ENCODE measurements at places on chromosomes 12 and 14.

GRCh38 chr12:86659985-86660384 is 403.8 kb upstream of the MGAT4C start:
- no peak for DNase-seq

DNA sequence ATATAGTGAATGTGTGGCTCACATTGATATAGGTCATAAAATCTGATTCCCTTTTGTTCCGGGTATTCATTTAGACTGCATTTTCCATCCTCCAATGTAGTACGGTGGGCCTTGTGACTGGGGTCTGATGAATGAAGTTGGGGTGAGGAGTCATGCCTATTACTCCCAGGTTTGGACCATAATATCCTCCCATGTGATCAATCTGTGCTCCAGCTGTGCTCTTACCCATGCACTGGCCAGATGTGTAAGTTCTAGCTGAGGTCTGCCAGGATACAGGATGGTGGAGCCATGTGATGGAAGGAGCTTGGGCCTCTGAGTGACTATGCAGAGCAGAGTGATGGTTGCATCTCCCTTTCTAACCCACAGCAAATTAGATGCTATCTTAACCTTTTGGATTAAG is 1034.0 kb upstream of the TMEM132C start:
- no peak for DNase-seq

DNA sequence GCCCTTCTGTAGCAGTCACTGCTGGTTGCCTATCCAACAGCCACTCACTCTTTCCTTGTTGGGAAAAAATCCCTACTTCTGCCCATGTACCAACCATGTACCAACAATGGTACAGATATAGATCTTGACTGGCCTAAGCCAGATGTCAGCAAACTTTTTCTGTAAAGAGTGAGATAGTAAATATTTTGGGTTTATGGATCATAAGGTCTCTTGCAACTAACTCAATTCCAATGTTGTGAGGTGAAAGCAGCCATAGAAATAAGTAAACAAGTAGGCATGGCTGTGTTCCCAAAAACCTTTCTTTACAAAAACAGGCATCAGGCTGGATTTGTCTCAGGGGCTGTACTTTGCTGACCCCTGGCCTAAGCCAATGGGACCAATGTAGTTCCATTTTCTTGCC is 73.5 kb downstream of the ARMH4 start:
- no peak for DNase-seq

- DNase-seq: no peak
Measured at GRCh38 chr12:49776413-49776812, 35.1 kb downstream of the TMBIM6 start.

GRCh38 chr12:125387206-125387605 is 322.0 kb downstream of the AACS start:
- no peak for DNase-seq

- DNase-seq: no peak
Measured at GRCh38 chr14:36021030-36021422, 155.5 kb downstream of the PTCSC3 start.

GRCh38 chr12:82937151-82937550 is 250.4 kb downstream of the TMTC2 start:
- no peak for DNase-seq

- no peak for DNase-seq
Measured at GRCh38 chr14:54325766-54326165, 71.0 kb upstream of the CDKN3 start.

- no peak for DNase-seq
Measured at GRCh38 chr12:694734-695503, 31.7 kb upstream of the NINJ2 start.

DNA sequence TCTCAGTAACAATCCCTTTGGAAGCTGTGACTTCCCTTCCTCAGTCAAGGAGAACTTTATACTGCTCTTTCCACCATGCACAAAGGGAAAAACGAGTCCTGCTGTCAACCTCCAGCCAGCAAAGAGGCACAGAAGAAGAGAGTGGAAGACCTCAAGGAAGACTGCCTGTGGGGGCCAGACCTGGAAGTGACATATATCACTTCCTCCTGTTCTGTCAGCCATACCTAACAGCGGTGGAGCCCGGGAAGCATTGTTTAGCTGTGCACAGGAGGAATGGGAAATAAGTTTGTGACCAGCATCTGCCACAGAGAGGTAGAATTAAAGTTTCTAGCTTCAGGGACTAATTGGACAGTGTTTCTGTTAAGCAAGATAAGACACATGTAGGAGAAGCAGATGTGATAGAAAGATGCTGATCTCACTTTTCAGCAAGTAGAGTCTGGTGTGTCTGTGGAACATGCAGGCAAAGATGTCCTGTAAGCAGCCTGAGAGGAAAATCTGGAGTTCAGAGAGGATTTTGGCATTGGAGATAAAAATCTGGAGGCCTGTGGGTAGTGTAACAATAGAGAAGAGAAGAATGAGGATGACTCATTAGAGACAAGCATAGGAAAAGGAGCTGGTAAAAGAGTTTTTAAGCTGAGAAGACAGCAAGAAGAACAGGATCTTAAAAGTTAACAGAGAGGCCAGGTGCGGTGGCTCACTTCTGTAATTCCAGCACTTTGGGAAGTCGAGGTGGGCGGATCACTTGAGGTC is 141.6 kb upstream of the CPSF6 start:
- DNase-seq: no peak

DNA sequence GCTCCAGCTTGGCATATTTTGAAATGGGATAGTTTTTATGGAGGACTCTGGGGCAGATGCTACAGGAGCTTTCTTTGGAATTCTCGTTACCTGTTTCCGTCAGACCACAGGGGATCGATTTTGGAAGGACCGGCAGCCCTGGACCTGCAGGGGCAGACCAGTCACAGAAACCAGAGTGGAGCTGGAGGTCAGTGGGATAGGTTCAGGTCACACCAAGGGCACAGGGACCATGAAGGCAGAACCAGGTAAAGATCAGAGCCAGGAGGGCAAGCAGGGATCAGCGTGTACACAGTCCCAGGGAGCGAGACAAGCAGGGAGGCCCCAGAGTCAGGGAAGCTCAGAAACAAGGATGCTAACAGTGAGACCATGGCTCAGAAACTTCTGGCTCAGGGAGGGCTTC is 45.5 kb downstream of the TSPAN11 start:
- DNase-seq: no peak

- DNase-seq: no peak
Measured at GRCh38 chr12:113214895-113215400, 6.3 kb upstream of the TPCN1 start.

GRCh38 chr14:60061371-60061770 is 30.4 kb upstream of the PCNX4 start:
- no peak for DNase-seq

DNA sequence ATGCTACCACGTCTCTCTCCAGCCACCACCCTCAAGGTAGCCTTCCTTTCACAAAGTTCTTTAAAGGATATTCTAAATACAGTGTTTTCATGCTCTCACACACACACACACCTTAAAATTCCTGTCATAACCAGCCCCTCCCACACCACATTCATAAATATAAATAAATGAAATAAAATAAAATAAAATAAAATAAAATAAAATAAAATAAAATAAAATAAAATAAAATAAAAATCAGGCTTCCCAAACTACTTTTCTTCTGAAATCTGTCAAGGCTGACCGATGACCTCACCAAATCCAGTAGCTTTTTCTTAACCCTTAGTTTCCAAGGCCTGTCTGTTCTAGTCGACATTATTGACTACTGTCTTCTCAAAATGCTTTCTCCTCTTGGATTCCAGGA is 378.4 kb downstream of the SEC23A start:
- no peak for DNase-seq

- no peak for DNase-seq
Measured at GRCh38 chr12:105933671-105934665, 204.8 kb downstream of the NUAK1 start.

DNA sequence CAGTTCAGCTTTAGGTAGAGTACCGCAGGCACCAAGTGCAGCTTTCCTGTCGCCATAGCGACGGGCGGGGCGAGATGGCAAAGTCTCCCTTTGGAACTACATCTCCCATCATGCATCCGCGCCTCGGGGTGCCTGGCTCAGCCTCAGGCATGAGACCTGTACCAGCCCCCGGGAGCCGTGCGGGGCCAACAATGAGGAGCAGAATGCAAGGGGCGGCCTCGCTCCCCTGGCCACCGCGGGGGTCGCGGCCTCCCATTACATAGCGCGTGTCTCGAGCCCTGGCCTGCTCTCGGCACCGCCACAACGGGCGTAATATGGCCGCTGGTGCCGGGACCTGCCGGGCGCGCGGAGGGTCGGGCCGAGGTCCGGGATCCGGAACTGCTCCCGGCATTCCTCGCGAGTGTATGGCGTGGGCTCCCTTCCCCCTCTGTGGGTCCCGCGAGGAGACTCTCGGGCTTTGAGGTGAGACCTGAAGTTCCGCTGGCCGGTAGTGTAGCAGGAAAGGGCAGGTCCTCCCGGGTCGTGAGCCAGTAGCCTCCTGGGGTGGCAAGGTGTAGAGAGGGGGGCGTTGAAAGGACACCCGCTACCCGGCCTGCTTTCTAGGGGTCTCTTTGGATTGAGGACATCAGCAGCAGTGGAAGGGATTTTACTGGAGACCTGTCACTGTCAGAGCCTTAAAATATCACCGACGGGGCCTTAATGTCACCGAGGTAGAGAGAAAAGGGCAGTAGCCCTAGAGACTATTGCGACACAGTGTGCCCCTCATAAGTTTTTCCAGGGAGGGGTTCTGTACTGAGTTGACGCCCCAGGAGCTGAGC is at the start of gene THTPA:
Gene THTPA (plus strand): TSS at position 390 of the 818 bp plus-strand sequence. CDS start 487 bp downstream, outside the sequence.
- peak; percentile 80 for DNase-seq

DNA sequence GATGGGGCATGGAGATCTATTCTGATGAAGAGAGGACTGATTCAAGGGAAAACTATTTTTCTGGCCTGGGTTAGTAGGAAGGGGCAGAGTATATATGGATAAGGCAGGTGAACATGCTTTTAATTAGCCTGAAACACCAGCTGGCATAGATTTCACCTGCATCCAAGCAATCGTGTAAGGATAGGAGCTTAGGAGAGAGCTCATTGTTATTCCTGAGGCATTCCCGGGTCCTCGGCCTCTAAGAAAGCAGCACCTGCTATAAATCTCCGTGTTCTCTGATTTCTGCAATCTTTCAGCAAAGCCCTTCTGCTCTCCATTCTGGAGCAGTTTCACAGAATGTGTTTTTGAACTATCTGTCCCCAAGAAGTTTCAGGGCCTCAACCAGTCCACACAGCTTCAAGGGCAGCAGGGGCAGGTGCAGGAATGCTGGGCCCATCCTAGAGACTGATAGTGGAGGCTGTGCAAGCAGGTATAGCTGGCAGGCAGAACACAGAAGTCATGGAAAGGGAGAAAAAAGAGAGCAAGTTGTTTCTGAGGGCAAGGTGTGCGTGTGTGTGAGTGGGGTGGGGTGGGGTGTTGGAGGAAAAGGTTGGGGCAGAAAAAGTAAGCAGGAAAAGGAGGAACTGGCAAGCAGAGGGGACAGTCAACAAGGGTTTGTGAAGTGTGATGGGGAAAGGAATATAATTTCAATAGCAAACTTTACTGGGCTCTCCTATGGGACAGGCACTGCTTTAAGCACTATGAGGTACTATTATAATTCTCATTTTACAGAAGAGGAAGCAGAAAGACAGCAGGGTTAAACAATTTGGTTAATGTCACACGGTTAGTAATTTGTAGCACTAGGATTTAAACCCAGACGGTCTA is 203.7 kb upstream of the SSTR1 start:
- DNase-seq: no peak

DNA sequence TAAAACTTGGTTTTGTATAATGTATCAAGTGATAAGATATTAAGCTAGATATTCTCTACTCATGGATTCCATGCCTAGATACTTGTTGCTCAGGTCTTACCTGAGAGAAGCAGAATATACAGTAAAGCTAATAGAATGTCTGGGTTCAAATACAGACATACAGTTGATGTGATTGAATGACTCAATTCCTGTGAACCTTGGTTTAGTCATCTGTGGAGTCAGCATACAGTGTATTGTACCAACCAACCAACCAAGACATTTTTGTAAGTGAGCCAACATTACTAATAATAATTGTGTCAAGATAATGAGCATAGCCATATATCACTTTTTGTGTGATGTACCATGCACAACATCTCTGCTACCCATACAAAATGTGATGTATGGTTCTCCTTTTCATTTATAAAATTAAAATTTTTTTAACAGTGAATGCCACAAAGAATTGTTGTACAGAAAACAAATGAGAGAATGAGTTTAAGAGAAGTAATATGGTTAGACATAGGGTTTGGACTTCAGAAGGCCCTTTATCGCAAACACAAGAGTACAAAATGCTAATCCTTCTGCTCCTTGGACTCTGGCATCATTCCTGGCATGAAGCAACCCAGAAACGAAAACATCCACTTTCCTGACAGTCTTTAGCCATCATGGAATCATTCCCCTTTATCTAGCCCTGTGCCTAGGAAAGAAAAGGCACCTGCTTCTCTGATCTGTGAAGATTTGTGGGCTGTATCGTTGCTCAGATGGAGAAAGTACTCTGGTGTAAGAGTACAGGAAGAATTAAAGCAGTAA is 977.2 kb upstream of the USP15 start:
- no peak for DNase-seq

DNA sequence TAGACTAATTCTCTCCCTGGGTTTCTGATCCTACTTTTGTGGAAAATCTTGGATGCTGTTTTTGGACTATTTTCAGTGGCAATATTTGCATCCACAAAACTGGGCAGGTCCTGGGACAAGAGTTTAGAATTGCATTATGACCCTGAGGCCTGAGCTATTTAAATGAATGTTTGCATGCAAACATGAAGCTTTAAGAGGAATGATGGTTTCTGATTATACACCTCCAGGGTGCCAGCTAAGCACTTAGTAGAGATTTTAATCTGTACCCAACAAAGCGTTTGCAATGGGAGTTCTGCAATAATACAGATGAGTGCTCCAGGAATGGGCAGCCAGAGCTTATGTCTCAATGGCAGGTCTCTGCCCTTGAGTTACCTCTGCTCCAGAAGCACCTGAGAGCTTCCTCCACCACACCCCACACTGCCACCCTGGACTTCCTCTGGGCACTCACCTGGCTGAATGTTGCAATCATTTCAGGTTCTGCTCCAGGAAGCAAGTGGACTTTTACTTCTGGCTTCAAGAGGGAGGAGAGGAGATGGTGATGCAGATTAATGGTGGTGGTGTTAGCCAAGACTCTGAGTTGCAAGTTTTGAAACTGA is 6.0 kb upstream of the SPTLC2 start:
- no peak for DNase-seq

- DNase-seq: no peak
Measured at GRCh38 chr12:120496413-120497340, 764 bp downstream of the DYNLL1 start.

DNA sequence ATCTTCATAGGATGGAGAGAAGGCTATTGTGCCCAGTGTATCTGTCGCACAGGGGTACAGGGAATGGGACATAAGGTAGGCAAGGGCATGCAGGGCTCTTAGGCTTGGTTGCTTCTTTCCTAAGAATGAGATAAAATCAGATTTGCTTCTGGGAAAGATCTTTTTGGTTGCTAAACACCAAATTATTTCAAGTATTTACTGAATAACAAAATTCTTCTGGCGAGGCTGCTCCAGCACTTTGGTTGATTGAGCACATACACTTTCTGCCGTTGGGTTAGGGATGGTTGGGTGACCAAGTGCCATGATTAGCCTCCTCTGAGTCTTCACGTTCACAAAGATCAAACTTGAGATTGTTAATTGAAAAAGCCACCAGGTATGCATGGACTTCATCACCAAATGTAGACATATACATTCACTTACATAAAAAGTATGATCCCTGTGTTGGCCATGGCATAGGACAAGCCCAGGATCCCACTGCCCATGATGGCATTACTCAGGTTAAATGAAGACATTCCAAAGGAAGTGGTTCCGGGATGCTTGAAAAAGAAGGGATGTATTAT is 38.2 kb downstream of the SLC38A4 start:
- no peak for DNase-seq

GRCh38 chr12:92908108-92908507 is 21.0 kb downstream of the EEA1 start:
- no peak for DNase-seq

- DNase-seq: no peak
Measured at GRCh38 chr12:70267550-70267949, 24.3 kb downstream of the CNOT2 start.
